Left ventricle myocardium inferior (tissue), 1 donor: ENCODE measurements at places on chromosomes 12 and 14. TPM values are rescaled to one million over a fixed set of nuclear protein-coding genes. Genes with fewer than 3 reads are reported as not detected.

The KLHL28 gene
- 10.0 TPM for total RNA-seq

GRCh38 chr12:113766131-113766878 is 199.8 kb downstream of the RBM19 start:
- no peaks in the 10 kb centered on the region for H3K36me3 ChIP-seq
- no peak for DNase-seq
- no peak overlapping the region for H3K27ac ChIP-seq

GRCh38 chr12:22598763-22599161 is 26.2 kb upstream of the ETNK1 start:
- H3K4me3 ChIP-seq, result no peak overlapping the region
- no peaks in the 10 kb centered on the region for H3K4me1 ChIP-seq
- no peak for DNase-seq
- H3K27ac ChIP-seq, result no peak overlapping the region

The SLC38A1 gene
- total RNA-seq, result 134 TPM

- peak within 1 kb of the TSS; percentile 82 for H3K27ac ChIP-seq
- peak within 1 kb of the TSS; percentile 88 for H3K4me3 ChIP-seq
- peaks cover 23% of the 10 kb centered on the region for H3K27me3 ChIP-seq
- DNase-seq, result peak; percentile 81
Observed at GRCh38 chr12:57590864-57591781, at the start of gene PIP4K2C. Gene PIP4K2C, plus strand, starts transcription at chr12:57591192. Its CDS starts 98 bp downstream, at chr12:57591290.

The OSBPL8 gene
- 28.9 TPM for total RNA-seq

DNA sequence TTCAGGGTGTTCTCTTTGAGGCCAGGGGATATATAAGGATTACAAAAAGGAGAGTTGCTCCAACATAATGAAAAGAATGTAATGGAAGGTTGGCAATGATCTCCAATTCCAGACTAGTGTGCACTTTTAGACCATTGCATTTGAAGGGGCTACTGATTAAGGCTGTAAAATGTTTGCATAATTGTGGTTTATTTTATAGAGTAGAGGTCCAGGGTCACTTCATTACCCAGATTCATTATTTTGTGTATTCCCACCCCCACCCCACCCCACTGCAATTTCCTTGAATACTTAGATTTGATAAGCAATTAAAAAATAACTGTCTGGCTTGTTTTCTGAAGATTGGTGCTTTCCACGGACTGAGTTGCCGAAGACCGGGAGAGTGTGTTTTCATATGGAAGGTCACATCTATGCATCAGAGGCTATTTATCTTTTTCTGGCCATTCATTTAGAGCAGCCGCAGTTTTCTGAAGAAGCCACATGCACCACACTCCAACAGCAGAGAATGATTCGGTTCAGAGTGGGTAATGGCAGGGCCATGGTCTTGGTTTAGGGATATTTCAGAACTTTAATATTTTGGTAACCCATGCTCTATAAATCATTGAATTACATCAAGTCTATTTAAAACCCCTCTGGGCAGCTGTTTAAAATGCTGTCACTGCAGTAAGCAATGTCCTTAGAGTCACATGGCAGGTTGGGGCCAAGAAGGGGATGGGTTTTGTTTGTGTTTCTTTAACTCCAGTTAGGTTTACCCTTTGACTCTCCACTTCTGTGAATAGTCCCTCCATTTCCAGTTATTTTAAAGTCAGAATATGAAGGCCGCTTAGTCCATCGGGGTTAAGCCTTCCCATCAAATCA is 94.6 kb downstream of the TMEM30B start:
- H3K4me1 ChIP-seq, result peaks cover 8% of the 10 kb centered on the region
- no peak overlapping the region for H3K27ac ChIP-seq
- H3K36me3 ChIP-seq, result no peaks in the 10 kb centered on the region
- H3K4me3 ChIP-seq, result no peak overlapping the region
- H3K27me3 ChIP-seq, result peaks cover 50% of the 10 kb centered on the region
- DNase-seq, result no peak

DNA sequence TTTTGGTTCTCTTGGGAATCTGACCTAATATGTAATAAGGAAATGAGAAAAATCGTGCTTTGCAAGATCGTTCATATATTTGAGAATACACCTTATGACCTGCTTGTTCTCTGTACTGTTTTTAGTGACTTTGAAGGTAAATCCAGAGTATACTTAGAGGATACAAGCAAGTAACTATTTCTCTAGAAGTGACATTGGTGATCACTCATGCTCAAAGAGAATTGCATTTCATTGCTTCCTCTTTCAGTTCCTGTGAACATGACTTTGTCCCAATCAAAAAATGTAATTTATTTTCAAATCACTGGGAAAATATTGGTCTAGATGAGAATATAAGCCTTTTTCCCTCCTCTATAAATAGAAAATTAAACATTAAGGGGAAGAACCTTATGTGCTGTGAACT is 2.7 kb downstream of the KTN1 start:
- peaks cover 90% of the 10 kb centered on the region for H3K4me1 ChIP-seq
- H3K27me3 ChIP-seq, result no peaks in the 10 kb centered on the region
- H3K4me3 ChIP-seq, result peak overlapping the region; percentile 88
- H3K27ac ChIP-seq, result peak overlapping the region; percentile 49
- no peaks in the 10 kb centered on the region for H3K36me3 ChIP-seq
- no peak for DNase-seq
